SJCRH30 (cell line): ENCODE measurements at places on chromosomes 16 and 17.

GRCh38 chr17:37360632-37361031 is 15.2 kb upstream of the C17orf78 start:
- peaks cover 5% of the 10 kb centered on the region; the same call in 1 of the 2 replicates for H3K4me1 ChIP-seq
- no peak for DNase-seq

DNA sequence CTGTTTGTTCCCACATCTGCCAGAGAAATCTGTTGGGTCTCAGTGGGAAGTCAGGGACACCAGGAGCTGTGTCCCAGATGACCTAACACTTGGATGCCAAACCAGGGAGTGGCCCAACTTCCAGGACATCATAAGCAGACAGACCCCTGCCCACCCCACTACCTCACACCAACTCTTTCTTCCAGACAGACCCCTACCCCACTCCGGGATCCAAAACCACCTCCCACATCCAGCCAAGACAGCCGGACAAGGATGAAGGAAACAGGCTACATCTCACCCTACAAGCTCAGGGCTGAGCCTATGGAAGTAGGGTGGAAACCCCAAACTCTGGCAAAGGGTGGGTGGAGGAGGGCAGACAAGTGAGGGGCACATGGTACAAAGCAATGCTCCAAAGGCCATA is 3.6 kb downstream of the HDAC5 start:
- no peaks in the 10 kb centered on the region for H3K36me3 ChIP-seq
- H3K4me1 ChIP-seq: peaks cover 12% of the 10 kb centered on the region
- DNase-seq: no peak
- H3K27me3 ChIP-seq: peaks cover 3% of the 10 kb centered on the region; the same call in 1 of the 2 replicates

GRCh38 chr17:18033442-18034099 is 5.4 kb downstream of the ATPAF2 start:
- H3K27ac ChIP-seq: no peak overlapping the region
- peaks cover 9% of the 10 kb centered on the region for H3K4me1 ChIP-seq
- DNase-seq: peak; percentile 86

- no peak overlapping the region for H3K27ac ChIP-seq
- H3K4me3 ChIP-seq: no peak overlapping the region
- no peaks in the 10 kb centered on the region for H3K36me3 ChIP-seq
- no peak for DNase-seq
These were observed 18.0 kb upstream of the ENDOV start for GRCh38 chr17:80397034-80397387.

GRCh38 chr17:33154869-33155455 is 138.1 kb downstream of the ASIC2 start:
- no peaks in the 10 kb centered on the region for H3K36me3 ChIP-seq
- no peak overlapping the region for H3K27ac ChIP-seq
- H3K4me3 ChIP-seq: no peak overlapping the region

DNA sequence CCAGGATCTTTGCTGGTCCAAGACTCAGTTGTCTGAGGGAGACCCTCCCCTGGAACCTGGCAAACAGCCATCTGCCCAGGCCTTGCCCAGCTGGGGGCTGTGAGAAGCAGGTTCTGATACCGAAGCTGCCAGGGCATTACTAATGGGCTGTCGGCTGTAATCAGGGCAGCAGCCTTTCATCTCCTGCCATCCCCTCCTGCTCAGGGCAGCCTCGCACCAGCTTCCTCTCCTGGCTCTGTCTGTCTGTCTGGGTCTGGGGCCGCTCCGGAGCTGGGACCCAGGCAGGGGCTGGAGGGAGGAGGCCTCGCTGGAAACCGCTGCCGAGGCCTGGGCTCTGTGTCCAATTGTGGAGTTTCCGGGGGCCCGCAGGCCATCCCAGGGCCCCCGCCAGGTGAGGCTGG is 21.6 kb upstream of the BRD7 start:
- H3K36me3 ChIP-seq: no peaks in the 10 kb centered on the region
- H3K27ac ChIP-seq: no peak overlapping the region
- H3K4me1 ChIP-seq: no peaks in the 10 kb centered on the region
- H3K4me3 ChIP-seq: no peak overlapping the region
- no peaks in the 10 kb centered on the region for H3K27me3 ChIP-seq

- H3K27me3 ChIP-seq: no peaks in the 10 kb centered on the region
- H3K36me3 ChIP-seq: no peaks in the 10 kb centered on the region
- no peak for DNase-seq
- peaks cover 4% of the 10 kb centered on the region; the same call in 1 of the 2 replicates for H3K4me1 ChIP-seq
- no peak overlapping the region for H3K27ac ChIP-seq
- no peak overlapping the region for H3K4me3 ChIP-seq
These were observed 27.3 kb downstream of the CIBAR2 start for GRCh38 chr16:85084841-85085510.

- H3K27ac ChIP-seq: no peak overlapping the region
- H3K4me1 ChIP-seq: no peaks in the 10 kb centered on the region; the same call in 1 of the 2 replicates
- H3K36me3 ChIP-seq: no peaks in the 10 kb centered on the region
These were observed 412.0 kb downstream of the SHISA9 start for GRCh38 chr16:13313351-13313750.

DNA sequence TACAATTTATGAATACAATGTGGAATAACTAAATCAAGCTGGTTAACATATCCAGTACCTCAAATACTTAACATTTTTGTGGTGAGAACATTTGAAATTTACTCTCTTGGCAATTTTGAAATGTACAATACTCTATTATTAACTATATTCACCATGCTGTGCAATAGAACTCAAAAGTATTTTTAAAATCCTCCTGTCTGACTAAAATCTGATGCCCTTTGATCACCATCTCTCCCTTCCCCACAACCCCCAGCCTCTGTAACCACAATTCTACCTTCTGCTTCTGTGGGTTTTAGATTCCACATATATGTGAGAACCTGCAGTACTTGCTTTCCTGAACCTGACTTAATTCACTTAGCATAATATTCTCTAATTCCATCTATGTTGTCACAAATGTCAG is 71.6 kb upstream of the ALOX12 start:
- no peaks in the 10 kb centered on the region for H3K4me1 ChIP-seq
- no peaks in the 10 kb centered on the region for H3K36me3 ChIP-seq
- H3K27ac ChIP-seq: no peak overlapping the region
- no peak for DNase-seq
- no peak overlapping the region for H3K4me3 ChIP-seq

GRCh38 chr17:43094129-43094835 is 30.9 kb downstream of the BRCA1 start:
- peaks cover 59% of the 10 kb centered on the region for H3K36me3 ChIP-seq
- no peak overlapping the region for H3K27ac ChIP-seq
- H3K4me3 ChIP-seq: no peak overlapping the region
- H3K27me3 ChIP-seq: no peaks in the 10 kb centered on the region
- H3K4me1 ChIP-seq: no peaks in the 10 kb centered on the region
- DNase-seq: no peak

GRCh38 chr16:74560912-74561311 is 46.0 kb downstream of the GLG1 start:
- DNase-seq: no peak
- no peak overlapping the region for H3K27ac ChIP-seq
- H3K36me3 ChIP-seq: no peaks in the 10 kb centered on the region
- H3K4me3 ChIP-seq: no peak overlapping the region
- H3K4me1 ChIP-seq: no peaks in the 10 kb centered on the region

GRCh38 chr17:32803544-32803943 is 73.4 kb downstream of the MYO1D start:
- no peak overlapping the region for H3K27ac ChIP-seq
- DNase-seq: no peak
- H3K4me1 ChIP-seq: no peaks in the 10 kb centered on the region
- H3K27me3 ChIP-seq: peaks cover 18% of the 10 kb centered on the region
- H3K4me3 ChIP-seq: no peak overlapping the region

- no peak overlapping the region for H3K4me3 ChIP-seq
- DNase-seq: no peak
- no peaks in the 10 kb centered on the region for H3K36me3 ChIP-seq
- H3K4me1 ChIP-seq: no peaks in the 10 kb centered on the region
- no peaks in the 10 kb centered on the region for H3K27me3 ChIP-seq
- H3K27ac ChIP-seq: no peak overlapping the region
These were observed 480.2 kb upstream of the ERCC4 start for GRCh38 chr16:13439766-13440165.

GRCh38 chr17:33464669-33465280 is 171.7 kb upstream of the ASIC2 start:
- peak overlapping the region; percentile 33; the same call in 1 of the 2 replicates for H3K27ac ChIP-seq
- H3K4me1 ChIP-seq: peaks cover 44% of the 10 kb centered on the region
- no peaks in the 10 kb centered on the region for H3K27me3 ChIP-seq
- H3K4me3 ChIP-seq: no peak overlapping the region

- no peaks in the 10 kb centered on the region for H3K36me3 ChIP-seq
- H3K27ac ChIP-seq: peak overlapping the region; percentile 77
- H3K4me1 ChIP-seq: peaks cover 39% of the 10 kb centered on the region
- peak overlapping the region; percentile 50 for H3K4me3 ChIP-seq
These were observed 5.0 kb upstream of the FOXF1 start for GRCh38 chr16:86505185-86505898.

- peak overlapping the region; percentile 55 for H3K27ac ChIP-seq
- no peaks in the 10 kb centered on the region for H3K27me3 ChIP-seq
- DNase-seq: no peak
- no peak overlapping the region for H3K4me3 ChIP-seq
- H3K36me3 ChIP-seq: no peaks in the 10 kb centered on the region
- peaks cover 31% of the 10 kb centered on the region for H3K4me1 ChIP-seq
These were observed 5.3 kb downstream of the ST3GAL2 start for GRCh38 chr16:70433458-70434103.

DNA sequence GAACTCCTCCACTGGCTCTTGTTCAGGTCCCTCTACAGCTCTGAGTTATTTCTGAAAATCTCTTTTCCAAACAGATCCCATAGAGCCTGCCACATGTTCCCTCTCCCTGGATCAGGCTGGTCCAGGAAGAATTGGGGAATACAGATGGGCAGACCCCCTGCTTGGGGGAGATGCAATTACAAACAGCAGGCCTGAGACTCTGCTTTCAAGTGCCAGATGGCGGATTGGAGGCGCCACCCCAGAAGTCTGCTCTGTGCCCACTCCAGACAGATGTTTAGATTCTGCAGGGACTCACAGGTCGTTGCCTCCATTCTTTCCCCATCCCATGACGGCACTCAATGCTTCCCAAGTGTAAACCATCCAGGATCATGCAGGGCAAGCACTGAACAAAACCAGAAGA is 316.6 kb downstream of the SLC39A11 start:
- H3K4me3 ChIP-seq: no peak overlapping the region
- H3K4me1 ChIP-seq: no peaks in the 10 kb centered on the region
- no peak overlapping the region for H3K27ac ChIP-seq
- no peaks in the 10 kb centered on the region for H3K36me3 ChIP-seq

DNA sequence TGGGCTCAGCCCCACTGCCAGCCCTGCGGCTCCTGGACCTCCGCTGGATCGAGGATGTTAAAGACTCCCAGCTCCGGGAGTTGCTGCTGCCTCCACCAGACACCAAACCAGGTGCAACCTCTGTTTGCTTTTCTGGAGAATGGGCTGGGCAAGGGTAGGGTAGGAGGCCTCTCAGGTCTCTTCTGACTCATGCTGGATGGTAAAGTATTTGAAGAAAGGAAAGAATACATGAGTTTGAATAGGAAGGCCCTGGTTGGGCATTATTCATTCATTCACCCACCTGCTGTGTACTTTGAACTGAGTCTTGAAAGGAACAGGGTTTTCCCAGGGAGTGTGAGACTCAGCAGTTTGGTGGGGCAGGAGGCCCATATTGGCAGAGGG is 6.5 kb upstream of the ORAI3 start:
- no peak for DNase-seq
- no peak overlapping the region for H3K4me3 ChIP-seq
- H3K4me1 ChIP-seq: 0 out of 2 replicates have a peak, but pooled peaks cover 3% of the 10 kb centered on the region
- no peak overlapping the region for H3K27ac ChIP-seq
- peaks cover 22% of the 10 kb centered on the region for H3K36me3 ChIP-seq

DNA sequence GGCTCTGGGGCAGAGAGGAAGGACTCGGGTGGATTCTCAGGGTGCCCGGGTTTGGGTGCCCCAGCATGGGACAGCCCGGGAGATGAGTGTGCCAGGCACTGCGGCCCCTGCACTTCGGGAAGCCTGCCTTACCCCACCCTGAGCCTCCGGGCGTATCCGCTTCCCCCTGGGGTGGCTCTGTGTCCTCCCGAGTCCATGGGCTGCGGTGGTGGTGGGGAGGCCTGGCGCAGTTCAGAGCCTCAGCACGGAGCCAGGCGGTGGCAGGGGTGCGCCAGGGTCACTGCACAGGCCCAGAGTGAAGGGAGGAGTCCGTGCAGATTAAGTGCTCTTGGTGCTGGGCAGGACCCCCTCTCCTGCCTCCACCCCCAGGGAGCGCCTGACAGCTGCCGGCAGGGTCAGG is 20.7 kb downstream of the MYBBP1A start:
- H3K27ac ChIP-seq: no peak overlapping the region
- H3K4me1 ChIP-seq: no peaks in the 10 kb centered on the region
- H3K27me3 ChIP-seq: no peaks in the 10 kb centered on the region
- no peak for DNase-seq
- no peak overlapping the region for H3K4me3 ChIP-seq
- H3K36me3 ChIP-seq: no peaks in the 10 kb centered on the region

- no peak overlapping the region for H3K4me3 ChIP-seq
- no peak overlapping the region for H3K27ac ChIP-seq
- H3K27me3 ChIP-seq: no peaks in the 10 kb centered on the region
- no peaks in the 10 kb centered on the region for H3K4me1 ChIP-seq
- H3K36me3 ChIP-seq: no peaks in the 10 kb centered on the region
These were observed 38.0 kb upstream of the DHX40 start for GRCh38 chr17:59527325-59527917.

DNA sequence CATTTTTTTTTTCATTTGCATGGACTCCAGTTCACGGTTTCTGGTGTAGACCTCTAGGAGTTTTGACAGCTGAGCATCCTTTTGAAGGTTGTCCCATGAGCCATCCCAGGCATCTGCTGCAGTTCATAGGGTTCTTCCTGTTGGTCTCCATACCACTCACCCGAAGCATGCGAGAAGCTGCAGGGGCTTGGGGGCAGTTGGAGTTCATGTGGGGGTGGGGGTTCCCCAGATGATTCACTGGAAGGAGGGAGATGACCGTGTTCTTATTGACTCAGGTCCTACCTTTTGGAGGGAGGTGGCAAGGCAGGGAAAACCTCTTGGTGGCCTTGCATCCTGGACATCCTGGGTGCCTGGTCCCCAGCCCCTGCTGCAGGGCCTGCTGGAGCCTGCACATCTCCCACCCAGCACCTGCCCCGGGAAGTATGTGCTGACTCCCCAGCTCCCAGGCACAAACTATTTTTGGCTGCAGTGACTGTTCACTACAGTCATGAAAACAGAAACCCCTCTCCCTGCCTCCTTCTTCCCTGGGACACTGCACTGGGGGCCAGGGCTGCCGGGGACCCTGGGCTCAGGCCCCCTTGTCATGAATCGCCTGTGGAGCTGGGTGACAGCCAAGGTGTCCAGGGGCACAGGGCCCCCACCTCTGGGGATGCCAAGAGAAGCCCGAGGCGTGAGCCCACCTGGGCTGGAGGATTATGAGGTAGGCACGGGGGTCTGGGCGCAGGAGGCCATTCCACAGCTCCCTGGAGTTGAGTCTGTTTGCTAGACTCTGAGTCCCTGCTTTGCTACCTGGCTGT is 64.9 kb upstream of the LGALS9 start:
- no peak overlapping the region for H3K4me3 ChIP-seq
- no peaks in the 10 kb centered on the region for H3K27me3 ChIP-seq
- peaks cover 7% of the 10 kb centered on the region; the same call in 1 of the 2 replicates for H3K36me3 ChIP-seq
- H3K4me1 ChIP-seq: peaks cover 16% of the 10 kb centered on the region

- H3K36me3 ChIP-seq: peaks cover 48% of the 10 kb centered on the region
- H3K4me3 ChIP-seq: no peak overlapping the region
- no peaks in the 10 kb centered on the region; the same call in 1 of the 2 replicates for H3K4me1 ChIP-seq
- no peaks in the 10 kb centered on the region for H3K27me3 ChIP-seq
- H3K27ac ChIP-seq: no peak overlapping the region
These were observed 41.0 kb downstream of the TADA2A start for GRCh38 chr17:37447641-37448040.
